ENCODE measurements at places on chromosomes 1 and 21. TPM values are rescaled to one million over a fixed set of nuclear protein-coding genes. Genes with fewer than 3 reads are reported as not detected.
A peak's percentile ranks its signal among the peaks of the same experiment; 100 is the strongest.

DNA sequence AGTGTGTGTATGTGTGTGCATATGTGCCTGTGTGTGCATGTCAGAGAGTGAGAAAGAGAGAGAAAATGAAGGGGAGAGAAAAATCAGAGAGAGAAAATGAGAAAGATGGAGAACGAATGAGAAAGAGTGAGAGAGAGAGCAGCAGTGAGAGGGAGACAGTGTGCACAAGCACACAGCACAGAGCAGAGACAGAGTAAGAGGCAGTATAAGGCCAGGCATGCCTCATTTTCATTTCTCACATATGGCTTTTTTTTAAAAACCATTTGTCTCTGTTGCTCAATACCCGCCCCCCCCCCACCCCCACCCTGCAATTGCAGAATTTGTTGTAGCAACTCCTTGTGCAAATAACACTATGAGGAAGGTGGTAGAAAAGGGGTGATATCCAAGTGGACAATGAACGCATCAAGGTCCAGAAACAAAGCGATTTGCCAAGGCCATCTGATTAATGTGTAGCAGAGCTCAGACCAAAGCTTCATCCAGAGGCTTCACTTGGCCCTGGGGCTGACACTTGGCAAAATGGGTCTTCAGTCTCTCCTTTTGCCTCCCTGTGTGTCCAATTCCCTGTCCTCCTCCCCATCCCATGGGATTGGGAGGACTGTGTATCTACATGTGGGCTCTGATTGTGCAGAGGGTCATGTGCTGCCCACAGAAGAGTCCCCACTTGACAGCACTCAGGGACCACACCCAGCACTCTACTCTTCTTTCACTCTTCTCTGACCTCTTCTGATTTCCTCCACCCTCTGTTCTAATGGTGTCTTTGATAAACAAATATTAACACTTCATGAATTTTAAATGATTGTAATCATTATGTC, 38.9 kb upstream of the HSD3B1 start:
- no peak for DNase-seq

DNA sequence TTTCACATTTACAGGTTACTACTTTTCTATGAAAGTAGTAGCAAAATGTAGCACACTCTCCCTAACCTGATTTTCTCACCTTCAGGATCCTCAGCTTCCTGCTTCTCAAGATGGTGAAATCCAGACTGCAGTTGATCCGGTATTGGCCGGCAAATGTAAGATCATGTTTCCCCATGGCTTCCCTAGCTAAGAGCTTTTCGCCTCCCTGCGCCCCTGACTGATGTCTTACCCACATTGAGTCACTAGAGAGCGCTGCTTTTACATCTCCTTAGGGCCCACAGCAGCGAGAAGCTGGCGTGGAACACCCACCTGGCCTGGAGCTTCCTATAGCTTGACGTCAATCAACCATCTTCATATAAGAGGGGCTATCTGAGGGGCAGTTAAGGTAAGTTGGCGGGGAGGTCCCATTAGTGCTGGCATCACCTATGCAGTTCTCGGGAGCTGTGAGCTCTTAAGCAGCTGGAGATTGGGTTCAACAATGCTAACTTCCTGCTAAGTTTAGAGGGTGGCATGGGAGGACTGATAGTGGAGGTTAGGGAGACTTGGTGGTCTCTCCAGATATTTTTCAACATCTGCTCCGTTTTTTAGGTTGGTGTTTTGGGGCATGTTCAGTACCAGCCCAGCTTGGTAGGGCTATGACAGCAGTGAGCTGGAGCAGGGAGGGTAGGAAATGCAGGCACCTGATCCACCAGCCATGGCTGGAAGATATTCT, 5.5 kb downstream of the PTPN7 start:
- DNase-seq: no peak

Gene CDA
- total RNA-seq: 7.1 TPM

- DNase-seq: no peak
Measured at GRCh38 chr1:83810144-83810543, 188.8 kb downstream of the TTLL7 start.

DNA sequence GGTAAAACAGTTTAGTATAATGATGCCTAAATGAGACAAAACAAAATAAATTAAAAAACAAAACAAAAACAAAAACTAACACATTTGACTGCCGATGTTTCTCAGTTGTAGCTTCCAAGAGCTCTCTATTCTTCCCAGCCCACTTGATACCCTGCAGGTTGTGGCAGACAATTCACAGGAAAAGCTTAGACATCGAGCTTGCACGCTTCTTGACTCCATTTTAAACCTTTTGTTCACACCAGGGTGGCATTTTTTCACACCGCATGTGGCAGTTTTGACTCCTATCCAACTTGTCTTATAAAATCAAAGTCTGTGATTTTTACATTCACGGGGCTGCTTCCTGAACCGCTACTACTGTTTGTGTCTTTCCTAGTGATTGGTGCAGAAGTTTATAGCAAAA, 575.9 kb downstream of the USP25 start:
- DNase-seq: peak; percentile 49

Gene PLA2G4A
- 32.7 TPM for total RNA-seq

Gene PLA2G5
- not detected for total RNA-seq

GRCh38 chr1:163076981-163077761, 8.0 kb downstream of the RGS4 start:
- DNase-seq: no peak

DNA sequence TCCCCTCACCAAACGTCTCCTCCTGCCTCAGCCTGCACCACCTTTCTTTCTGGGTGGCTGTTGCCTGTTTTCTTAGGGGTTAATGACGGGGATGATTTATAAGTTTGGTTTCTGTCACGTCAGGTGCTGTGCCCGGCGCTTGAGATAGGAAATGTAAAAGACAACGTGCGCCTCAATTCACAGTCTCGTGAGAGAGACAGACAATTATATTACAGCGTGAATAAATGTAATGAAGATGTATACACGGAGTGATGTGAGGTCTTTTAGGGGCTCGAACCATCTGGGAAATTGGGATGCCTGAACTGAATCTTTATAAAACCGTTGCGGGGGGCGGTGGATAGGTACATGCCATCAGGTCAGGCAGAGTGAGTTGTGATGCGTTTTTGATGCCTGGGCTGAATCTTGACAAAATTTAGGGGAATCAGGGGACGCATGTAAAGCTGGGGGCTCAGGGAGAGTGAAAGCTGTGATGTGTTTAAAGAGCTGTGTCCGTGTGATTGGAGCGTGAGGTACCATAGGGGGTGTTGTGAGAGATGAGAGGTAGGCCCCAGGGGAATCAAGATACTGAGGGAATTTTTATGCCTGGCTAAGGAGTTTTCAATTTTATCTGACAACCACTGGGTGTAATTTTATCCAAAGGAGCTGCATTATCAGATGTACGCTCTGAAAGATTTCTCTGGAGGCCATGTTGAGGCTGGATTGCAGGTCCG, 831 bp downstream of the TIPRL start:
- no peak for DNase-seq

GRCh38 chr1:201310986-201311355, 27.7 kb downstream of the PKP1 start:
- no peak for DNase-seq

Gene ZC3H11A
- total RNA-seq: 60.9 TPM

GRCh38 chr21:41636636-41637630, 129.0 kb upstream of the TMPRSS2 start:
- DNase-seq: no peak

Gene PRKACB
- 13.3 TPM for total RNA-seq

GRCh38 chr1:27968692-27969091, 8.9 kb downstream of the XKR8 start:
- DNase-seq: no peak

DNA sequence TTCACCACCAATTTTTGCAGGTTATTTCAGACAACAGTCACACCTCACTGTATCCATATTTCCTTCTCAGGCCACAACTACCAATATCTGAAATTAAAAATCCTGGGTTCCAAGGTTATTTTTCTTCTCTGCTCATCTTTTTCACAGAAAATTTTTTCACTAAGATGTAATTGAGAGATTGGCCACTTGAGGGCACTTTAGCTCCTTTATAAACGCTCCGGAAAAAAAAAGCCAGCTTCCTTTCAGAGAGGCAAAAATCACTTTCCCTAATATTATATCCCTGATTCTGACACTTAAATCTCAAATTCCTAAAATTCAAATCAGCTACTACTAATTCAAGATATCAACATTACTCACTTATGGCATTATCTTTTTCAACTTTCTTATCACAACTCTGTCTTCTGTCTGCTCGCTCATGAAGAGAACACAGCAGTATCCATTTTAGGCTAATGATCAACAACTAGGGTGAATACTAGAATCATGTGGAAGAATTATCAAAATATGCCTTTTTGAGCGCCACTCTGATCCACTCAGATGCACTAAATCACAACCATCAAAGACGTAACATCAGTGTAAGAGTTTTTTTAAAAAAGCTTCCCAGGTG, 101.4 kb upstream of the RGS1 start:
- DNase-seq: no peak

- no peak for DNase-seq
Measured at GRCh38 chr1:216722821-216723220, 408 bp downstream of the ESRRG start.

DNA sequence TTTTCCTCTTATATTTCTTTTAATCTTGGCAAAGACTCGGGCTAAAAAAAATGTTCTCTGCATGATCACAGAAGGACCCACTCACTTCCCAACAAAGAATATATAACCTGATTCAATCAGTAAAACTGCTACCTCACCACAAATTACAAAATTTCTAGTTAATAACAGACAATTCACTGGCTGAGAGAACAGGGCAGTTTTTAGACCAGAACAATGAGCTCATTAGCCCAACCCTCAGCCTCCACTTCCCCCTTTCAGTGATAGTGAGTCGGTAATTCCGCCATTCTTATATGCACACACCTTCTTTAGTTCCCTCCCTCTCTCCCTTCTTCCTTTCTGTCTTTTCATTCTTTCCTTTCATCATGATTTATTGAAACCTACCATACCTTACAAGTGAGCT, 8.9 kb downstream of the SIPA1L2 start:
- DNase-seq: no peak

DNA sequence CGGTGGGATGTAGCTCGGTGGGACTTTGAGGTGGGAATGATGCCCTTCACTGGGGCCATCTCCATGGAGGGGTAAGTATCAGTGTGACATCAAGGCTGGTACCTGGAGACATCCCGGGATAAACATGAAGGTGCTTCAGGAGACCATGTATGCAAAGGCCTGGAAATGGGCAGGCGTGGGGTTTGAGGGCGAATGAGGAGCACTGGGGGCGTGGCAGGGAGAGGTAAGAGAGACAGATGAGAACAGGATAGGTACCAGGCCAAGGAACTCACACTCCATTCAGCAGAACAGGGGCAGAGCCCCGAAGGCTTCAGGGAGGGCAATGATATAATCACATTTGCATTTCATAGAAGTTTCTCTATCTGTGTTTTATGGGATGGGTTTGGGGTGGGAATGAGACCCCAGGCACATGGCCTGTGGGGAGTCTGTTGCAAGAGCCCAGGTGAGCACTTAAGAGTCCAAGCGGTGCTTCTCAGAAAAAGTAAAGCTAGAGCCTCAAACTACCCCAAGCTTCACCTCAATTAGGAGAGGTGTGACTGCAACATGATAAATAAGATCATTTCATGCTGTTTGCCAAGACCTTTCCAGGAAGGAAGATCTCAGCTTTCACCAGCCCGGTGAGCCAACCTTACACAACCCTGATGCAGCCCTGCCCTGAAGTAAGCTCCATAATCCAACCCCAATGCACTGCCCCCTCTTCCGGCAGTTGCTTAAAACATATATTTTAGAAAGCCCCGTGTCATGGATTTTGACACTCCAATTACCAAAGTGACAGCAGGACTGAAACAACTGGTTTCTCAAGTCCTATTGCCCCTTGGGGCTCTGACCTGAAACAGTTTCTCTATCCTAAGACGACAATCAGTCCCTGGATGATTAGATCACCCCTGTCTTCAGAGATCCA, 7.4 kb downstream of the S100A9 start:
- no peak for DNase-seq

GRCh38 chr1:17210176-17210575, 5.2 kb downstream of the PADI1 start:
- DNase-seq: no peak

Gene TTLL7
- total RNA-seq: 26.1 TPM

DNA sequence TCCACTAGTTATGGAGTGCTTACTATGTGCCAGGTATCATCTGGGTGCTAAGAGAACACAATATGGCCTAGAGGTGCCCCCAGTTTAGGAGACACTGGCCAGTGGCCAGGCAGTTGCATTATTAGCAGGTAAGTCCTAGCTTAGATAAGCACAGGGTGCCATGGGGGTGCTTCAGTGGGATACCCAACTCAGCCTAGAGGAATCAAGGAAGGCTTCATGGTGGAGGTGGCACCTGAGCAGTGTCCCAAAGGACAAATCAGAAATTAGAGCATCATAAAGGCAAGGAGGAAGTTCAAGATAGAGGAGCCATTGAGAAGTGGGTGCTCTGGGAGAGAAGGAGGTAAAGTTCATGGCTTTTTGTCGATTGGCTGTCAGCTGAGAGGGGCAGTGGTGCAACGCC, 31.9 kb upstream of the PKP1 start:
- DNase-seq: no peak

- DNase-seq: no peak
Measured at GRCh38 chr1:93756657-93757056, 75.0 kb upstream of the BCAR3 start.

Gene FOXO6
- total RNA-seq: 20.1 TPM

DNA sequence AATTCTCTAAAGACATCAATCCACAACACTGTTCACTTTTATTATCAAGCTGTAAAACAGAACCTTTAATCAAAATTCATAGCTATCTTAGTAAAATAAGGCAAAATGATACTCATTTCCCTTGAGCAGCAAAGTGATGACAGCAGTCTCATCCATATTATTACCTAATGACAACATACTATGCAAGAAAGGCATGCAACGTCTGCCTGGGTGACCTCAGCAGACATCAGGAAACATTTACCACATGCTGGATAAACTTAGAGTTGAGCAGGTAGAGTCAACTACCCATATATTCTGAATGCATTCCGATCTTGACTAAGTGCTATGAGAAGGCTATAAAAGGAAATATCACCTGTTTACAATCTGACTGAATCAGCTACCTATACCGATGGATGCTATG, 145.1 kb downstream of the SIPA1L2 start:
- no peak for DNase-seq

Gene RTCA
- 8.7 TPM for total RNA-seq

Gene SMIM1
- total RNA-seq: 4.4 TPM

- DNase-seq: no peak
Measured at GRCh38 chr1:25675729-25676476, 59.3 kb downstream of the MAN1C1 start.

DNA sequence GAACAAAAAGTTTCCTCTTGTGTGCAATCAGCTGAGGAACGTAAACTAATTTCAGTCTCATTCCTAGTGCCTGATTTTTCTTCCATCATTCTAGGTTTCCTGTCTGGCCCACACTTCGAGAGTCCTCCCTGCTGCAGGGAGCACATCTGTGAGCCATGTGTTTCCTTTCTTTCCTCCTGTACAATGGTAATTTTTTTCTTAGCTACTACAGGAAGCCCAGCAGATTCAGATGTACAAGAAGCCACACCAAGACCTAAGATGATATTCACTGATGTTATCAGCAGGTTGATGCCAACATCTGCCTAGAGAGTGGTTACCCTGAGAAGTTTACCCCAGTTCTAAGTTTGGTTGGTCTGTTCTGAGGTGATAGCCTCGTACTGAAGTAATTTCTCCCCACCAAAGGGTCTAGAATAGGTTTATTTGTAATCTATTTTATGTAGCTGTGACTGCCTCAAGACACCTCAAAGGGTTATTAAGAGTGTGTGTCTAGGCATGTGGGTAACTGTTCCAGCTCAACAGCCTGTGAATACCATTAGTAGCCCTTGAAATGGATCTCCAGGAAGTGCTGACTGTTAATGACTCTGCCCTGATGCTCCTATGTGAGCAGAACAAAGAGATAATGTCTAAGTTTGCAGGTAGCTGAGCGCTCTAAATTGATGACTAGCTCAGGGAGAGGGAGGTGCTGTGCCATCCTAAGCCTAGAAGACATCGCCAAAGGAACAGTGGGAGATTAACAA, 31.7 kb upstream of the CLDN14 start:
- no peak for DNase-seq
